Aorta (tissue), 5 donors: ENCODE measurements at places on chromosomes 3 and 15. TPM values are rescaled to one million over a fixed set of nuclear protein-coding genes. Genes with fewer than 3 reads are reported as not detected.

C3orf85 gene
- total RNA-seq = not detected

TNFAIP8L3 gene
- total RNA-seq = 24.5 TPM

GMNC gene
- not detected for total RNA-seq

TM4SF1 gene
- total RNA-seq = 213 TPM

ATP2B2 gene
- 0.30 TPM for total RNA-seq
